ENCODE measurements at places on chromosomes 2 and 18.

DNA sequence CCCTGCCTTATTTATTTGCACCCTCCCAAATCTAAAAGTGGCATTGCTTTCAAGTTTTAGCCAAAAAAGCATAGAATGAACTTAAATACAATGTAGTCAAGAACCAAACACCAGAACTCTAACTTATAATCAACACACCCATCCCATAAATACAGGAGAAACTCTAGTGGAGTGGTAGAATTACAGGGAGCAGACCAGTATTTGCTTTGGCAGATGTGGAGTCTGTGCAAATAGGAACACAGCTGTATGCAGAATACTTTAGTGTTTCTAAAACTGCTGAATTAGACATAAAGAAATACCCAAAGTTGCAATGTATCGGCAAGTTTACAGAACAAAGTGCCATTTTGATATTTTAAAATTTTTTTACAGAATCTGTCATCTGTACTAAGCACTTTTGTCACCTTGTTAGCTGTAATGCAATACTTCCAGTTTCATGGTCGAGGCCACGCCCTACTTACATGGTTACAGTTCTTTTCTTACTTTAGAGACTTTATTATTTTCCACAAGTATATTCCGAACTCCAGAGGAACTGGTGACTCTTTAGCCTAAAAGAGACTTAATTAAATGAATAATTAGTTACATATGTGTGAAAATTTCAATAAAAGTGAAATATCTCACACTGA is 23.7 kb upstream of the COL5A2 start:
- no peak for DNase-seq

DNA sequence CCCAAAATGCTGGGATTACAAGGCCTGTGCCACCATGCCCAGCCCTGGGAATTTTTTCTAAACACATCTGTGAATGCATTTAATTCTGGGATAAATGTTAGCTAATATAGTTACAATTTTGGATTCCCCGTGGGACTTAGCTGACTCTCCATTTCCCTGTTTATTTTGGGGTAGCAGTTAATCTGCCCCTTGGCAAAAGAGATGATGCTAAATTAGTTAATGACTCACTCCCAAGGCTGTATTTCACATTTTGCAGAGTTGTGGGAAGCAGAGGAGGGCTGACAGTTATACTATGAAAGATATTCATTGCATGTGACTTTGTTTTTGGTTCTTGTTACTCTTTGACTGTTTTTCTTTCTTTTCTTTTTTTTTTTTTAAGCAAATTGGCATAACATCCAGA is 3.2 kb downstream of the MTHFD2 start:
- no peak for DNase-seq

GRCh38 chr2:197934934-197935289 is 130.5 kb downstream of the PLCL1 start:
- no peak for DNase-seq

DNA sequence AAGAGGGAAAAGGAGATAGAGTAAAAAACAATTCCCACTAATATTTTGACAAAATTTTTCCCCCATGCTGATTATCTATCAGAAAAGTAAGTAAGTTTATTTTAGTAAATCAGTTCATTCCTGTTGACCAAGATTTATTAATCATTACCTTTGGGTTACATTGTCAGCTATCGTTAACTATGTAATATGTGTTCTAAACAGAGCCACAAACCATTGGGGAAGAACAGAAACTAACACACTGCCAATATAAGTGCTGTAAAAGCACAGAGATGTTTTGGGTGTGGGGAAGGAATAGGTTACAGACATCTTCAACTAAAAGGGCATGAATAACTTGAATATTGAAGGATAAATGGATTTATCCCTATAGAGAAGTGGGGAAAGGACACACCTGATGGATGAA is 42.5 kb upstream of the ACADL start:
- DNase-seq, result no peak

DNA sequence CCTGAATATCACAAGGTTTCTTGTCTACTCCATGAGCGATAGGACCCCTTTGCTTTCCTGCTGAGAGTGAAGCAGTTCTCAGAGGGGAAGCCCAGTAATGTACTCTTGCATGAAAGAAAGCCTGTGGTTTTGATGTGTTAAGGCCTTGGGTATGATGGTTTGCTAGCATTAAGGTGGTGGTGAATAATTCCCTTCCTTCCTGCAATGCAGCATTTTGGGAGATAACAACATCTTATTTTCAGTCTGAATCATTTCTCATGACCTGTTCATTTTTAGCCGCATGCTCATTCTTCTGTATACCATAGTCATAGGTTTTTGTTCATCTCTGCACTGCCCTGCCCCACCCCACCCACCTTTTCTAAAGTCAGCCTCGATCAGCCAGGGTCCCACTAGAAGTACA is 66.2 kb downstream of the HNMT start:
- DNase-seq, result no peak

GRCh38 chr2:216700088-216700567 is 4.8 kb upstream of the IGFBP5 start:
- DNase-seq, result no peak

- no peak for DNase-seq
These were observed 55.7 kb downstream of the INO80C start for GRCh38 chr18:35441857-35442595.

- no peak for DNase-seq
These were observed 82.7 kb upstream of the ARHGAP28 start for GRCh38 chr18:6646801-6647200.

- no peak for DNase-seq
These were observed 183.7 kb downstream of the NRP2 start for GRCh38 chr2:205865905-205866441.

- no peak for DNase-seq
These were observed 14.6 kb upstream of the ACYP2 start for GRCh38 chr2:54100772-54101171.

DNA sequence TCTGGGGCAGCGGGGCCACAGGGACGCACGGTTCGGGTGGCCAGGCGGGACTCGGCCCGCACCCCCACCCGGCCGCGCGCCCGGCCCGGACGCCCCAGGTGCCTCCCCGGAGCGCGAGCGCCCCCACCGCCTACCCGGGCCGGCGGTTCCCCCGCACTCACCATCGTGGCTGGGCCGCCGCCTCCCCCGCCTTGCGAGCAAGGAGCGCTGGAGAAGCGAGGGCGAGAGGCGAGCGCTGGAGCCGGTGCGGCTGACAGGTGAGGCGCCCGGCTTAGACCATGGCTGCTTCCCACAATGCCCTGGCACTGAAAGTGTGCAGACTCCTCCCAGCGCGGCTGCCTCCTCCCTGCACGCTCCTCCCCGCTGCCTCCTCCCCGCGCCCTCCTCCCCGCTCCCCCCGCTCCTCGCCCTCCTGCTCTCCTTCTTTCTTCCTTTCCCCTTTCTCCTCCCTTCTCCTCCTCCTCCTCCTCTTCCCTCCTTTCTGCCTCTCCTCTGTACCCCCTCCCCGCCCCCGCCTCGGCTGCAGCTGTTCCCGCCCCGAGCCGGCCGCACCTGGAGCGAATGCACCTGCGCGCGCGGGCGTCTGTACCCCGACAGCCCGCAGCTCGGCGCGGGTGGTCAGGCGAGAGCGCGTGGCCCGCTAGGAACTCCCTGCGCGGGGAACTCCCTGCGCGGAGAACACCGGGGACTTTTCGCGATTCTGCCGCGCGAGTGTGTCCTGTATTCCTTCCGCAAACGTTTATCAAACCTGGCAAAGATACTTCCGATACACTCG is at the start of gene AP1S3:
TSS of gene AP1S3 (minus strand) at position 296 of the 775 bp plus-strand sequence. CDS start at position 164, 132 bp downstream.
- DNase-seq, result peak; percentile 65

- no peak for DNase-seq
These were observed 1.9 kb downstream of the OTX1 start for GRCh38 chr2:63052411-63053080.

DNA sequence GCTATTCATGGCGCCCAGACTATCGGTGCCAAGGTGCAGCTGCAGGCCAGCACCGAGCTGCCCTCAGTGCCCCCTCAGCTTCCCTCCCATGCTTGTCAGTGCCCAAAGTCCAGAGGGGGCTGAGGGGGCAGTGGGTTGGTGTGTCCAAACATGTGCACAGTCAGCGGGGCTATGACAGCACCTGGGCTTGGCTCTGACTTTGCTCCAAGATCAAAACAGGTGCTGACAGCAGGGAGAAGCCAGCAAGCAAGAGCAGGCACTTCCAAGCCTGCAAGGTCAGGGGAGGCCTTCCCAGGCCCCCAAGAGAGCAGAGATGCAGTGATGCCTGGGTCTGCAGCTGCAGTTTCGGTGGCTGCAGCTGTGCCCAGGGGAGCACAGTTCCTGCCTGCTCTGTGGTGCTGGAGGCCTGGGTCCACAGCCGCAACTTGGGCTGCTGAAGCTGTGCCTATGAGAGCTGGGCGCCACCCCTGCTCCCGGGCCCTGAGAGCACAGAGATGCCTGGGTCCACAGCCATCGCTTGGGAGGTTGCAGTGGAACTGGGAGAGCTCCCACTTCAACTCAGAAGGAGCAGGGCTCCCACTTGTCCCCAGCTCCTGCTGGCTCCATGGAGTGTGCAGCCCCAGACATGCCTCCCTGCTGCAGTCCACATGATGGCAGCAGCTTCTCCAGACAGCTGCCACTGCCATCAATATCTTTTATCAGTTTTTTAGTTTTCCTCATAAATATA is 775.3 kb upstream of the POU3F3 start:
- no peak for DNase-seq

DNA sequence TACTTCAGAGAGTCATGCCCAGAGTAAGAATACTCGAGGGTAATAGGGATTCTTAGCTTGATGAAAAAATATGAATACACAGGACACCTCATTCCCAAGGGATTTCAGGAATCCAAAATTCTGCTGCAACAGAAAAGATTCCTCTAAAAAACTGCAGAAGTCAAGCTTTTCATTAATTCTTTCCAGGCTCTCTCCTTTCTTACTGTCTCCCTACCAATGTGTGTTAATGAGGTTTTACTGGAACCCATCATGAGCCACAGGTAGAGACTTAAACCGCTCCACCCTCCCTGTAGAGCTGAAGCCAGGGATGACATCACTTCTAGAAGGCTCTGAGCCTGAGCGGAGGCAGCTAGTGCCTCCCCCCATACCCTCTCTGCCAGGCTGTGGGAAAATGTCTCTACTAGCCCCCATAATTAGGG is 3.4 kb downstream of the SDC1 start:
- DNase-seq, result no peak

- DNase-seq, result no peak
These were observed 40.9 kb downstream of the GYPC start for GRCh38 chr2:126696644-126697520.

DNA sequence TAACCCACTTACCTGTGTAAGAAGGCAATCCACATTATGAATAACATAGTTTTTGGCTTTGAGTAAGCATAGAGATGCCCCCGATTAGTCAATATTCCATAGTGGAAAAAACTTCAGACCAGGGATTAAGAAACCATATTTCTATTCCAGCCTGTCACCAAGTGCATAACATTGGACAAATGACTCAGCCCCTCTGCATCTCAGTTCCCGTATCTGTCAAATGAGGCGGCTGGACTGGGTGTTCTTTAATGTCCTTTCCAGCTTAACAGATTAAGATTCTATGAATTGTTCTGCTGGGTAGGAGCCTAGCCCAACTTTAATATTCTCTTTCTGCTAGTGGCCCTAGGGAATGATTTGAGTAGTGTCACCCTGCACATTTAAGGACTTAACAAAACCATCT is 11.8 kb upstream of the FTCDNL1 start:
- DNase-seq, result no peak

DNA sequence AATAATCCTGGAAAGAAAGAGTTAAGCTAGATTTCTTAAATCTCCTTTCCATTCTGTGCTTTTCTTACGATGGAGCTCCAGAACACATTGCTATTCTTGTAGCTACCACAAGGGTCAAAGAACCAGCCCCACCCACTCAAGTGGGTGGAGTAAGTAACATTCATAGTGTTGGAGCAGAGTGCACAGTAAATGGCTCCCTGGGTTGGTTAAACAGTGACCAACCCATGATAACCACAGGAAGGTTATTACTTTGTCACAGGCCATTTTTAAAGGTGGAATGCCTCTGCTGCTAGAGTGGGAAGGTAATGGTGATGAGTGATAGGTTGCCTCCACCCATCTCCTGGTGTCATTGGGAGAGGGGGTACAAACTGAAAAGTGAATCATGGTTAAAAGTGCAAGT is 13.9 kb downstream of the ARPC2 start:
- no peak for DNase-seq

DNA sequence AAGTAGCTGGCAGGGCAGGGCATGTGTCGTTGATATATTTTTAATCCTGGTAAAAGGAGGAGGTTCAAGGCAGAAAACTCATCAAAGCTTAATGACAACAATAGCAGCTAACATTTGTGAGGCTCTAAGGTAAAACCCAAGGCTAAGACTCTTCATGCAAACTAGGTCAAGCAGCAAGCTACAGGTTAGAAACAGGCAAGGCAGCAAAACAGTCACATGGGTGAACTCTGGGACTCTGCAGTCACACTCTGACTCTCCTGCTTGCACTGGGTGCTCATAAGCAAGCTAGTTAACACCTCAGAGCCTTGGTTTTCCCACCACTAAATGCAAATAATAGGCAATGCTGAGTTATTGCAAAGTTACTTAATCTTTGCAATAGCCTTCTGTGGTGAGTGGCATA is 7.9 kb downstream of the IL1RN start:
- no peak for DNase-seq

DNA sequence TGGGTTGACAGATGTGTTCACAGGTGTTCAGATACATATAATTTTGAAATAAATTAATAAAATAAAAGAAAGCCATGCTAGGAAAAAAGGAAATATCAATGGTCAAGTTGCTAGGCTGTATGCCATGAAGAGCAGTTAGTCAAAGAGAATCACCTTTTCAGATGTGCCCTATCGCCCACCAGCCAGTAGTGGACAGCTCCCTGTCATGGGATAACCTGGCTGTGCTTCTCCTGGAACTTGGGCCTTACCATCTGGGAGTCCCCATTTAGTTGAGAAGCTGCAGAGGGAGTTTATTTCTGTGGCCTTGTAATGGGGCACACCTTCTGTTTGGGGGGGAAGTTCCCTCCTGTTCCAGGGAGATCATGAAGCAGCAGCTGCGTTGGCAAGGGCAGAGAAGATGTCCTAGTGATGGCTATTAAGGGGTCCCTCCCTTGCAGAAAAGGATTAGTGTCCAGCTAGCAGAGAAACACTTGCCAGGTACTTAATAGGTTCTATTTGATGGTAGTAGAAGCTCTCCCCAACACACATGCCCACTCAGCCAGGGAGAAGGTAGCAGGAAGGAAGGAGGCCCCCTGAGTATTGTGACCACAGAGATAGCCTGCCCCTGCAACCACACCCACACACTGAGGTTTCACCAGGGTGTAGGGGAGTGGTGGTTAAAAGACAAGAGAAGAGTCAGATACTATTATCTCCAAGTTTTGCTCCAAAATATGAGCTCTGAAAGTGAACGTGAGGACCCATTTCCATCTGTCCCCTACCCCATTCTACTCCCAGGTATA is 117.7 kb downstream of the B3GNT2 start:
- DNase-seq, result no peak

GRCh38 chr18:58497845-58498244 is 131.0 kb downstream of the ALPK2 start:
- no peak for DNase-seq

DNA sequence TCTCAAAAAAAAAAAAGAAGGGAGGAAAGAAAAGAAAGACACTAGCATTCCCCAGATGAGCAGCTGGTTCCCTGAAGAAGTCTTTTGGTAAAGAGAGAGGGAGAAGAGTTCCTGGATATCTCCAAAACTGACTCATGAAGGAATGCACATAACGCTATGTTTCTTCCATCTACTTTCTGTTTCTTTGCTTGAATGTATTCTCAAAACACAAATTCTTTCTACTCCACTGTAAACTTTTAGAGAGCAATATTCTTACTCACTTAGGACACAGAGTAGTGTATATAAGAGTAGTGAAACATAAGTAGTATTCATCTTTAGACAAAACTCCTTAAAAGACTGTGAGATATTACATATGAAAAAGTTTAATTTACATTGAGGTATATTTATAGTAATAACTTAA is 64.2 kb downstream of the TRIP12 start:
- DNase-seq, result no peak
